ENCODE measurements at places on chromosomes 1 and 21.

- DNase-seq: no peak
Measured at GRCh38 chr1:80536461-80536860, 1264.3 kb upstream of the ADGRL2 start.

- DNase-seq: no peak
Measured at GRCh38 chr1:7508934-7509519, 262.1 kb upstream of the VAMP3 start.

DNA sequence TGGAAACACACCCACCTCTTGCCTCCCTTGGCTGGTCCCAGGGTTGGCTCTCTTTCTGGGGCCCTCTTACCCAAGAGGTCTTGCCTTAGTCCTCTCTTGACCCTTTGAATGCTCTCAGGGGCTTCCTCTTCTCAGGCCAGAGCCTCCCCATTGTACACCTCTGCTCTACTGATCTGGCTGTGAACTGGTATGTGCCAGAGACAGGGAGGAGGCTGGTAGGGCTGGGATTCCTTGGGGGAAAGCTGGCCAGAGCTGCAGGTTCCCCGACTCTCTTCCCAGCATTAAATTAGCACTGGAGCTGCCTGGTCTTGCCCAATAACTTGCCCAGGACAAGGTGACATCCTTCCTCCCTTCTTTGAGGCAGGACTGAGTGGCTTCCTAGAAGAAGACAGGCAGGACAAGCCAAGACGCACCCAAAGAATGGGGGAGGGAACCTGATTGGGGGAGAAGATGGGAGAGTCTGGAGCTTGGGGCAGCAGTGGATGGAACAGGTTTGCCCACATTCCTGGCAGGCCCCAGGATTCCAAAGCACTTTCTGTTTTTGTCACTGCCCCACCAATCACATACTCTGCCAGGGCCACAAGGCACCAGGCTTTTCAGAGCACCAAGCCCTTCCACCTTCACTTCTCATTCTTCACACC is 37.2 kb upstream of the CITED4 start:
- no peak for DNase-seq

DNA sequence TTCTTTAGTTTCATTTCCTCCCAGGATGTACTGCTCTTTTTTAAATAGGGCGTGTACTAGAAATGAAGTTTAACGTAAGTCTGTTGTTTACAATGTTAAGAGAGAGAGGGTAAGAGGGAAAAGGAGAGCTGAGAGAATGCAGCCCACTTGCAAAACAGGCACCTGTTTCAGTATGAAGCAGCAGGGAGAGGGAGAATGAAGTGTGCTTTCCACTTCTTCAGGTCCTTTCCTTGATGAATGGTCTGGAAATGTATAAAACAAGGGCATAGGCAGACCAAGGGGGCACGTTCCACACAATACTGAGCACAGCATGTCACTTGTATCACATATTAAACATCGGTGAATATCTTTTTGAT is 2.0 kb downstream of the KCNA3 start:
- DNase-seq: no peak

DNA sequence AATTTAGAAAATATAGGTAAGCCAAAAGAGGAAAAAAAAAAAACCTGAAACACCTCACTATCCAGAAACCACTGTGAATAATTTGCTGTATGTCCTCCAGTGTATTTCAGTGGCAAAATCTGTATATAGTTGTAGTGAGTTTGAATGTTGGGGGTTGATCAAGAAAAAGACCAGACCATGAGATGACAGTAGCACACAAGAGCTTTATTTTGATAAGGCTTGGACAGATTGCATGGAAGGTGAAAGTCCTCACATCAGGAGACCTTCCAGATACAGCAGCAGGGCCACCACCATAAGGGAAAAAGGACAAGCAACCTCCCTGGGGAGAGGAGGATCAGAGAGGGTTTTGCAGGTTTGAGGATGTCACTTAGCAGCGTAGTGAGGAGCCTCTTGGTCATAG is 16.2 kb upstream of the C1orf115 start:
- no peak for DNase-seq

GRCh38 chr1:61104220-61104671 is 21.9 kb downstream of the NFIA start:
- DNase-seq: no peak

- no peak for DNase-seq
Measured at GRCh38 chr1:231563247-231563646, 34.8 kb downstream of the TSNAX start.

DNA sequence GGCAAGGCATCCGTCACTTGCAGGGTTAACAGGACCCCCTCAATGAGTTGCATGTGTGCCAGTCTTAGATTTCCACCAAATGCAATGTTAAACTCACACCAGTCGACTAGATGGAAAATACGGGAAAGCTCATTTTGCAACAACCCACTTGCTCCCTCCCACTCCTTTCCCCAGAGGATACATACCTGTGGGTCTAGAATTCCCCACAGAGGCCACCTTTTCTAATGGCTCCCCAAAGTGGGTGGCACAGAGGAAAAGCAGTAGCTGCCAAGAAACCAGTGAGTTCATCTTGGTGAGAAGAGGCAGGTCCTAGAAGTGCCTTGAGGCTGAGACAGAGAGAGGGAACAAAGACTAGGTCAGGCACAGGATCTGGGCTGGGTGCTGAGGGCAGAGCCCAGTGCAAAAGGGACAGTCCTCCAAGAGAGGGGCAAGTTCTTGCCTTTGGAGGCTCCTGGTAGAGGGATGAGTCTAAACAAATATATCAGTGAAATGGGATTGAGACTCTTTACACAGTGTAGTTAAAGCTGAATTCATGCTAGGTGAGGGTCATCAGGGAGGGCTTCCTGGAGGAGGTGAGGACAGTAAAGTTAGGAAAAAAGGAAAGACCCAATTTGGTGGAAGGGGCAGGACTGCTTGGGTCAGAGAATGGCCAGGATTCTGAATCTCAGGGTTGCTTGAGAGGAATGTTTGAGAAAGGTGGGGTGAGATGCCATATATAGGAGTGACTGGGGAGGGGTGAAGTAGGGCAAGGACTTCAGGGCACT is 3.5 kb downstream of the KISS1 start:
- no peak for DNase-seq

DNA sequence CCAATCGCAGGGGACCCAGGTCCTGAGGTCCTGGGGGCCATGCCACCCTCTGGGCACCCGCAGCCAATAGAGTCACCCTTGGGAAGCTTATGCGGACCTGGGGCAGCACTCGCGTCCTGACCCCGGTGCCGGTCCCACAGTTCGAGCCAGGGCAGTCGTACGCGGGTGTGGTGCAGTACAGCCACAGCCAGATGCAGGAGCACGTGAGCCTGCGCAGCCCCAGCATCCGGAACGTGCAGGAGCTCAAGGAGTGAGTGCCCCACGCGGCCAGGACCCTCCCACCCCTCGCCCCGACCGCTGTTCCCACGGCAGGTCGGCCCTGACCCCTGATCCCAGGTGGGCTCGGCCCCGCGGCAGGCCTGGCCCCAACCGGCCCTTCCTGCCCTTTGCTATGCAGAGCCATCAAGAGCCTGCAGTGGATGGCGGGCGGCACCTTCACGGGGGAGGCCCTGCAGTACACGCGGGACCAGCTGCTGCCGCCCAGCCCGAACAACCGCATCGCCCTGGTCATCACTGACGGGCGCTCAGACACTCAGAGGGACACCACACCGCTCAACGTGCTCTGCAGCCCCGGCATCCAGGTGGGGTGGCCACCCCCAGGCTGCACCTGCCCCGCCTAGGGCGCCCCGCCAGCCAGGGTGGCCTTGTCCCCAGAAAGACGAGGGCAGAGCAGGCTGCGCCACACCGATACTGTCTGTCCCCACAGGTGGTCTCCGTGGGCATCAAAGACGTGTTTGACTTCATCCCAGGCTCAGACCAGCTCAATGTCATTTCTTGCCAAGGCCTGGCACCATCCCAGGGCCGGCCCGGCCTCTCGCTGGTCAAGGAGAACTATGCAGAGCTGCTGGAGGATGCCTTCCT is 20.5 kb downstream of the COL6A1 start:
- DNase-seq: no peak

DNA sequence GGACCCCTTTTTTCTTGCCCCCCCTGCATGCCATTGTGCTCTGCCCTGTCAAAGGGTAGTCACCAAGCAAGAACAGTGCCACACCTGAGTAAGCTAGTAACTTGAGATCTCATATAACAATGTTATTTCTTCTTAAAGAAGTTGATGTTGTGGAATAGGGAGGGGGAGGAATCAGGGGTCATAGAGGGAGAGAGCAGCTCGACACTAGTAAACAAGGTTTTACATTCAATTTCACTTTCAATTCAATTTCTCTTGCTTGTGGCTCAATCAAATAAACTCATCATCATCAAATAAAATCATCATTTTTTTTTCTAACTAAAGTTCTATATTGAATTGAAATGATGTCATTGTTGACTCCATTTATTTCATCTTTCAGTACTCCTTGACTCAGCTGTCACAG is 106.4 kb downstream of the CRB1 start:
- no peak for DNase-seq

- DNase-seq: no peak
Measured at GRCh38 chr1:113784104-113784779, 25.0 kb upstream of the PHTF1 start.

- DNase-seq: no peak
Measured at GRCh38 chr1:31651766-31652165, 7.1 kb upstream of the PEF1 start.

DNA sequence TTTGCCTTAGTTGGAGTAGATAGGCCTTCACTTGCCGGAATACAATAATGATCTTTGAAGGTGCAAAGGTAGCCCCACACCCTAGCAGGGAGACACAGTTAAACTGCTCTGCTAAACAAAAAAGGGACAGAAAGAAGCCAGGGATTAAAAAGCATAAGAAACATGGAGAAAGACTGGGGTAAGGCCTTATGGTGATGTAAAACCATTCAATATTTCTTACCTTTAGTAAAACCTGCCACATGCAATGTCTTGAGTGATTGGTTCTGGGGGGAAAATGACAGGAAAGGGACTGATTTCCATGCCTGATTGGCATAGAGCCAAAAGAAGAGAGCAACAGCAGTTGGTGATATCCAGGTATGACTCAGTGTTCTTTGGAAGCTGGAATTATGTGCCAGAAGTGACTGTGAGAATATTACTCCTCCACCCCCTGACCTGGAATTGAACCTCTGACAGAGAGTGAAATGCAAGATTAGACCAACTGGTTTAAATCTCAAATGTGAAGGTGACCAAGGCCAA is 8.1 kb downstream of the DNASE2B start:
- DNase-seq: no peak

DNA sequence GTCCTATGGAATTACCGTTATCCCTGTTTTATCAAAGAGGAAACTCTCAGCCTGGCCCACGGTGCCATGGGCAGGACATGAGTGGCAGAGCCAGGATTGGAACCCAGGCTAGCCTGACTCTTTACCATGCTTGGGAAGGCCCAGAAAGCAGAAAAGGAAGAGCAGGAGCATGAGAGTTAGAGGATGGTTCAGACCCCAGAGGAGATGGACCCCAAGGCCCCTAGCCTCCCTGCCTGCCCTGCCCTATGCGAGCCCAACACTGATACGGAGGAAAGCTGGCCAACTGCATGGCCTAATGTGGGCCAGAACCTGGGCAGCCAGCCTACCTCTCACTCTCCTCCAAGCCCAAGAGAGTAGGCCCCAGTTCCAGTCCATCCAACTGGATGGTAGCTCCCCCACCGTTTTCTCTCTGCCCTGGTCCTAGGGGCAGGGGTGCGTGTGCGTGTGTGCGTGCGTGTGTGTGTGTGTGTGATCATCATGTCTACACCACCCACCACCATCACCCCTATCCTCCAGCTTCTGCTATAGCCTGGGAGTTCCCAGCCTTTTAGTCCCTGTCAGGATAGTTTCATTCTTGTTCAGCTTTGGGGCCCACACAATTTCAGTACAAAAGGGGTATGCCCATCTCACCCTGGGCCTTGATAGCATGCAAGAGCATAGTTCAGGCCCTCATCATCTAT is 15.4 kb upstream of the MEX3A start:
- no peak for DNase-seq

DNA sequence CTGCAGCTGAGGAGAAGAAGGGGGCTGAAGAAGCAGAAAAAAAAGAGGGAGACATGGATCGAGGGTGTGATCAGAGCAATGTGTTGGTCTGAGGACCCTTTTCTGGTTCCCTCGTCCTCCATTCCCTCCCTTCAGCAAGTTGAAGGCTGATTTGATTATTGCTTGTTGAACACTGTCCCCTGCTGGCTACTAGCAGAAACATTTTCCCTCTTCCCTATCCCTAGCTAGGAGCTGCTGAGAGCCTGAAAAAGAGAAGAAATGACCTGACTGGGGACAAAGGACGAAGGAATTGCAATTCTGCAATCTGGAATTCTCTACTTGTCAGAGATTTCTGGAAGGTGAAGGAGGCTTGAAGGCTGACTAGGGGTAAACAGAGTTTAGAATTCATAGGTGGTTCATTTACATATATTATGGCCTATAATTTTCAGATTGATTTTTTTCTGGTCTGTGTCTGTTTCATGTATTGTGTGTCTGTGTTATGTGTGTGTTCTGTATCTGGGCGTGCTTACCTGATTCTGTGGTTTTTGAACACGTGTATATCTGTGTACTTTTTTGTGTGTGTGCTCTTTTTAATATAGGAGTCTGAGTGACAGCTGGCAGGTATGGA is 9.8 kb downstream of the NHLH1 start:
- DNase-seq: no peak

- no peak for DNase-seq
Measured at GRCh38 chr1:44848456-44849181, 5.6 kb upstream of the PTCH2 start.

- DNase-seq: no peak
Measured at GRCh38 chr21:43645136-43645891, 14.0 kb downstream of the HSF2BP start.

GRCh38 chr1:19083081-19083480 is 126.6 kb upstream of the IFFO2 start:
- DNase-seq: no peak

- no peak for DNase-seq
Measured at GRCh38 chr1:157359314-157360022, 192.8 kb downstream of the FCRL5 start.

DNA sequence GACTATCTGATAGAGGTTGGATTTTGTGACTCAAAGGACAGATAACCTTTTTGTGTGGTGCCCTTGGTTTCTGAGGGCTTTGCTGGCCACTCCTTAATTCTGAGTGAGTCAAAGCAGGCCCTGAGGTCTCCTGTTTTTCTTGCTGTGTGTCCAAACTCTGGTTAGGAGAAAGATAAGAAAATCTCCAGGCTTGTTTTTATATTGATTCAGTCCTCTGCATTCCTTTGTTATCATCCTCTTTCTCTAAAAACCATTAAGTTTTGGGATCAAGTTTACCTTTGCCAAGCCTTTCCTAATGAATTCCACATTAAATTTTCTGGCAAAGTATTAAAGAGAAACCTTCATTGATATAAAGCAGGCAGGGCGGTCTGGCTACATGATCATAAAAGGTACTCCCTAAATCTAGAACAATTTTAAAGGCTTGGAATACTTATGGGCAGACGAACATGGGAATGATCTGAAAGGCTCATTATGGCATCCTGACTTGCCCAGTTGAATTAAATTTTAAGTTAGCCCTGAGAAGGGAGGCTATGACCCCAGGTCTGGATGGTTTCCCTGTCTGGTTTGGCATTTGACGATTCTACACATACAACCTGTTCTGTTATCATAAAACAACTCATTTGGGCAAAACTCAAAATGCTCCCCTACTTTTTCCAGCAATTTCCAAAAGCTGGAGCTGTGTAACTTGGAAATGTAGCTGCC is 20.8 kb downstream of the ZBTB8B start:
- no peak for DNase-seq

- DNase-seq: no peak
Measured at GRCh38 chr1:113917400-113918082, 11.6 kb upstream of the HIPK1 start.

Data from stimulated activated CD4-positive, alpha-beta T cell treated with anti-CD3 and anti-CD28 coated beads, Interleukin-15, amount 100 ng/mL, for 1 hour (primary cell).